Activated CD8-positive, alpha-beta T cell treated with anti-CD3 and anti-CD28 coated beads for 36 hours (primary cell): ENCODE measurements at places on chromosomes 5 and 9.

GRCh38 chr5:73909474-73909873, 283.5 kb downstream of the ARHGEF28 start:
- DNase-seq, result no peak

DNA sequence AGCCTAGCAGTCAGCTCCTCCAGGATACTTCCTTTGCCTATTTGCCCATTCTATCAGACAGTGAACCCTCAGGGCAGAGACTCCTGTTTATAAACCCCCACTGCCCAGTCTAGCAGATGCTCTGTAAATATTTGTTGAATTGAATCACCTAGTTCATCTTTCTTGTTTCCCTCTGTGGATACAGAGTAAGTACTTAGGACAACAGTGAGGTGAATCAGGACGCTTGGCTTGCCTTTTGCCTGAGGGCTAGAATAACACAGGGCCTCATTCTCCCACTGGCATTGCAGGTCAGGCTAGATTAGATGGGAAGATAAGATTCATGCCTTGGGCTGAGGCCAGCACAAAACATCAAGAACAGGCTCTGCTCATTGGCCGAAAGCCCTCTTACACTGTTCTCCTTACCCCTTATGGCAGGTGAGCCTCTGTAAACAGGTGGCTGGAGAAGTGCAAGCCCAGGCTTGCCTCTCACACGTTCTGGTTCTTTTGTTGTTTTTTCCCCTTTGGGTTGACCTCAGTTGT, 22.2 kb downstream of the TNFSF8 start:
- DNase-seq, result peak; percentile 54

GRCh38 chr9:91865041-91865440, 85.0 kb downstream of the ROR2 start:
- no peak for DNase-seq

- DNase-seq, result no peak
These were observed 48.1 kb upstream of the COL5A1 start for GRCh38 chr9:134593286-134594077.

DNA sequence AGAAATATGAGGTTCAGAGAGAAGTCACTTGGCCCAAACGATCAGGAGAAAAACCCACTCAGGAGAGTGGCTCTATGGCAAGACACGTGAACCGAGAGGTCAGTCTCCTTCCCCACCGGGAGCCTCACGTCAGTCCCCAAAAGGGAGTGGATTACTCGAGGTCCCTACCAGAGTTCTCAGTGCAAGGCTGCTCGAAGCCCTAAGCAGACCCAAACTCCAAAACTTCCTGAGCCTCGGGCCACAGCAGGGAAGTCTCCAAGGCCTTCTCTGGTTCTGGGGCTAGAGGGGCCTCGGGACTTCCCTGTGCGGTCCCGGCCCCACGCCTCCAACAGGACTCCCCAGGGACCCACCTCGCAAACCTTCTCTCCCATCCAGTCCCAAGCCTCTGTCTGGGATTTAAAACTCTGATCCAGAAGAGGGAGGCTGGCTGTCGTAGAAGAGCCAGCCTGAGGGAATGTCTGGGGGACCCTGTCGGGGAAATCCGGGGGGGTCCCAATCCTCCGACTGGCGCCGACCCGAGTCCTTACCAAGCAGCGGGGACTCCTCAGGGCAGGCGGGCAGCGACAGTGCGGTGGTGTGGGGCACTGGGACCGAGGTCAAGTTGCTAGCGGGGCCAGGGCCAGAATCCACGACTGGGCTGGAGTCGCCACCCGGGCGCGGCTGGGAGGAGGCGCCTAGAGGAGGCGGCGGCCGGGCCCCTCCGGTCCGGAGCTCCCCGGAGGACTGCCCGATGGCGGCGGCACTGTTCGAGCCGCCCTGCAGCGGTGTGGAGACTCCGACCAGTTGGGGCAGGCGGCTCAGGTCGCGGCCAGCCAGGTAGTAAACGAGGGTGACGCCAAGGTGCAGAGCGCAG, 679 bp downstream of the B4GALT1 start:
- peak; percentile 35 for DNase-seq

DNA sequence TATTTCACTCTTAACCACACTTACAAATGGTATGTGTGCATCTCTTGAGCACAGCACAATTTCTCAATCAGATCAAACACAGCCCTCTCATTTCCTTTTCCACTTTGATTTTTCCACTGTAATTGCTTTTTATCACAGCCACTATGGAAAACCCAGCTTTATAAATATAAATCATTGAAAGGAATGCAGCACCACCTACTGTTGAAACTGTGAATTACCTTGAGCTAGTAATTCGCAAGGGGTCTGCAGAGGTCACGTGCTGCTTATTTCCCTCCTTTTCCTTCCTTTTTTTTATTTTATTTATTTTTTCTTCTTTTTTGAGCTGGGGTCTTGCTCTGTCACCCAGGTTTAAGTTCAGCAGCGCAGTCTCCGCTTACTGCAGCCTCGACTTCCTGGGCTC, 76.9 kb downstream of the CDH6 start:
- DNase-seq, result no peak

- no peak for DNase-seq
These were observed 416.1 kb upstream of the IZUMO3 start for GRCh38 chr9:24961762-24962161.

DNA sequence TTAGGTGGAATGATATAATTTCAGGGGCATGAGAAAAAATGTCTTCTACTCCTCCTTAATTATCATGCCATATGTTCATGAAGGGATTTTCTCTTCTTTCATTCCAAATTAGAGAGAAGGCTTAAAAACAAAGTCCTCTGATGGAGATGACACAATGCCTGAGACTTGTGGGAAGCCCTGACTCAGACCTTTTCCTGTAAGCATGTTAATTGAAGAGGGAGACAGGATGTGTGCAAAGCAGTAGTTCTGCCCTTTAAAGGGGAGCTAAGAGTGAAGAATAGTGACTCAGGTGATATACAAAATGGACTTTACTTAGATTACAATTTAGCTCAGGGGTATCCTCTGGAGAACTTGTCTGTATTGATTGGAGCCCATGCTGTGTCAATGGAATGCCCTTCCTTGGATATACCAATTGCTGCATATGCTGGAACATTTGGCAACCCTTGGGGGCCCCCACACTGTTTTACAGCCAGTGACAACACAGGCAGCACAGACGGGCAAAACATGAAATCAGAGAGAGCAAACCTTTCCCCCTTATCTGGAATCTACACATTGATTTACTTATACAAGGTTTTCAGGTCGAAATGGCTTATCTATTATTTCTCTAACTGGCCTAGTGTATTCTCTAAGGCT, 81.3 kb downstream of the IZUMO3 start:
- DNase-seq, result no peak

GRCh38 chr9:135929656-135930445, 22.5 kb upstream of the CAMSAP1 start:
- DNase-seq, result no peak

DNA sequence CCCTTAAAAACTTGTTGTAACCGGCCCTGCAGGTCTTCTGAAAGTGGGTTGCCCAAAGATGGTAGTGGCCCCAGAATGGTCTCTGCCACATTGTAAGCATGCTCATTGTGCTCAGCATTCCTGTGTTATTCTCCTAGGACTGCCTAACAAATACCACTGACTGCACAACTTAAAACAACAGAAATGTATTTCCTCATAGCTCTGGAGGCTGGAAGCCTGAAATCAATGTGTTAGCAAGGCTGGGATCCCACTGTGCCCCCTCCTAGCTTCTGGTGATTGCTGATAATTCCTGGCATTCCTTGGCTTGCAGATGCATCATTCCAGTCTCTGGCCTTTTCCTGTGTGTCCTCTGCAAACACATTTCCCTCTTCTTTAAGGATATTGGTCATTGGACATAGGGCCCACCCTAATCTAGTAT, 3.4 kb upstream of the GCNT4 start:
- no peak for DNase-seq

GRCh38 chr9:27437652-27438373, 86.3 kb upstream of the IFNK start:
- no peak for DNase-seq

- no peak for DNase-seq
These were observed 14.6 kb downstream of the ANKS6 start for GRCh38 chr9:98781588-98782383.

GRCh38 chr5:42020788-42021530, 95.9 kb downstream of the FBXO4 start:
- DNase-seq, result no peak

GRCh38 chr5:150578781-150579461, 61.5 kb upstream of the SYNPO start:
- no peak for DNase-seq

GRCh38 chr5:138448481-138449398, 9.9 kb downstream of the REEP2 start:
- no peak for DNase-seq

DNA sequence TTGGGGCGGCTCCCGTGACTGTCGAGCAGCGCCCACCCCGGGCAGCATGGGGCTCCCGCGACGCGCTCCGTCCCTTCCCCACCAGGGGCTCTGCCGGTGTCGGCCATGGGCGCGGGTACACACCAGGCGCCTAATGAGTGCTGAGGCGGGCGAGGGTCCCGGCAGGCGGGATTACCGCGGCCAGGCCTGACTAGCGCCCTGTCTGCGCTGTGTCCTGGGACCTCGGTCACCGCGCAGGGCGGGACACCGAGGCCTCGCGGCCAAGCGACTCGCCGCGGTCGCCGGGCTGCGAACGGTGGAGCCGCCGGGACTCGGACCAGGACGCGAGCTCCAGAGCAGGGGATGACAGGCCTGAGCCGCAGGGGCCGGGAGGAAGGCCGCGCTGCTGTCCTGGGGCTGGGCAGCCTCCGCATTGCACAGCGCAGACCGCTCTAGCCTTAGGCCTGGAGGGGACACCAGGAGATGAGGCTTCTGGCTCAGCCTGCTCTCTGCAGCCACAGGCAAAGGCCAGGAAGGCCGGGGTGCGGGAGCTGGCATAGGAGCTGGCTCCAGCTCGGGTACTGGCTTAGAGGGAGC, 14.1 kb downstream of the LCN10 start:
- DNase-seq, result no peak

- no peak for DNase-seq
These were observed 64.7 kb upstream of the PRLR start for GRCh38 chr5:35294976-35295375.

GRCh38 chr5:978693-979092, 29.9 kb upstream of the NKD2 start:
- no peak for DNase-seq

- no peak for DNase-seq
These were observed 151.1 kb downstream of the ESM1 start for GRCh38 chr5:54834121-54834842.

DNA sequence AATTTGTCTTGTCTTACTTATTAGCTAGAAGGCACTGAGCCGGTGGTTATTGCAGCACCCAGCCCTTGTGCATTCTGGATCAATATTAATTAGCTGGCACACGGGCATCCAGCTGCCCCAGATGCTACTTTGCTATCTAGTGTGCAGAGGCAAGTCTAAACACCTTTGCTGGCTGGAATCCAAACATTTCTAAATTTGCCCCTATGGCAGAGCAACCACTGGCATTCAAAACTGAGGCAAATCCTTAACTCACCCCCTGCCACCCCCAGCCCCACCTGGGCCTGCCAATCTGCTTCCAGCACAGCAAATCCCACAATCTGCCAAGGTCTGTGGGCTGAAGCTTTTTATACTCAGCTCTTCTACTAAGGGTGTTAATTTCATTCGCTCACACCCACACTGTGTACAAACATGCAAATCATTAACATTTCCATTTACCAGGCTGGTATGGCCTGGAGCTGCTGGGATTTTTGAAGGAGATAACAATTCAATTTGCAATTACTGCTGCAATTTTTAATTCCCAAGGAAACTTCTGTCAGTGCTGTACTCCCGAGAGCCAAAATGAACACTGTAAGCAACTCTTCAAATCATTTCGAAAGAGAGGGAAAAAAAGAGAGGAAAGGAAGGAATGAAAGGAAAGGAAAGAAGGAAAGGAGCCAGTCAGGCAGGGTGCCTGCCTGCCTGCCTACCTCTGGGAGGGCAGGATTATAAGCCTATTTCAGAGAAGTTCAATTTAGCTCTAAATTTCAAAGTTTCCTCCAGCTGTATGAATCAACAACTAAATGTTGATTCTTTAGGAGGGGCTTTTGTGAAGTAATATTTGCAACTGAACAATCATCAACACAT, 35.5 kb downstream of the RAPGEF1 start:
- no peak for DNase-seq

GRCh38 chr9:129823935-129824601, at the start of gene TOR1A:
Gene TOR1A, minus strand, starts transcription at chr9:129824136. Its CDS starts 51 bp downstream, at chr9:129824085.
- peak; percentile 97 for DNase-seq

DNA sequence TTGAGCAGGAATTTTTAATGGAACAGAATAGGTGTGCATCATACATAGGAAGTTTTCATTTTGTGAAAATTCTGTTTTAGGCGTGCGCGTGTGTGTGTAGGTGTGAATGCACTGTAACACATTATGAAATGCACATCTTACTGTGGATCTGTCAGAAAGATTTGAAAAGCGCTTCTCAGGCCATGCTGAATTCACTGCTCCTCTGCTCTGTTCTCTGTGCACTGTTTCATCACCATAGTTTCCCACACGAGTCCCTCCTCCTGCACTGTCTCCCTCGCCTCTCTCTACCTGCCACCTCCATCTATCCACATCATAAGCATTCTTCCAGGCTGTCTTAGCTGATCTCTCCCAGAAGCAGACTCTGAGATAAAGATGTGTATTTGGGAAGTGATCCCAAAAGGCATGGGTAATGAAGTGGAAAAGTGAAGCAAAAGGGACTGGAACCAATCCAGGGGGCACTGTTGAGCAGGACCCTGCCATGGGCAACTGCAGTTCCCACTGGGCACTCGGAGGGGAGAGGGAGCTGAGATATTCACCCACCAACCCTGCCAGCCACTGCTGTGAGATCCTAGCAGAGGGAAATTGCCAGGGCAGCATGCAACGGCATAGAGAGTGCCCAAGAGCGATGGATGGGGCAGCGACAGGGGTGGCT, 65.9 kb downstream of the GABBR2 start:
- DNase-seq, result no peak

DNA sequence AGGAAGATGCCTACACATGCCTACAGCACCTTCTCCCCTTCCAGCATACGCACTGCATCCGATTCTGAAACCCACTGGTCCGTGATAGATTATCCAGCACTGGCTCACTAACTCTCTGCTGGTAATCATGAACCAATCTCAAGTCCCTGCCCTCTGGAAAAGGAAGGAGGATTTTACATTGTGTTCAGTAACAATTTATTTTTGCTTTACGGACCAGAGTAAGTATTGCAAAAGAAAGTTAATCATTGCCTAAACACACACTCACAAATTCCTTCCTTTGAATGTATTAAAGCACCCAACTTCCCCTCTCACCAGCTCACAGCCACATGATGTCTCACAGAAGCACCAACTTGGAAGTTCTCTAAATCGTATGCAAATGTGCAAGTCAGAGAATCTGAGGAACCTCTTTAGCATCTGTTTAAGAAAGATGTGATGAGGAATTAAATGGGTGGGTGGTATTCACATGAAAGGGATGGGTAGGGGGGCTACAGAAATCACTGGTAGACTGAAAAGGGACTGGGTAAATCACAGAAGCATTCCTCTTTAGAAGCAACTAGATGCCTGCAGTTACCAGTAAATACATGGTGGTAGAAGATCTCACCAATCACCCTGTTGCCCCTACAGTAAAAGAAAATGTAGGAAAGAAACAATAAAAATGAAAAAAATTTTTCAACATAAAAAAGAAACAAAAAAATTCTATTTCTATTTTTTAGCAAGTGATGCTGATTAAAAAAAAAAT, 8.4 kb downstream of the GNAQ start:
- peak; percentile 11 for DNase-seq
